ENCODE measurements at places on chromosomes 4 and X.

GRCh38 chr4:73257651-73258435 is 755 bp downstream of the ANKRD17 start:
- DNase-seq, result no peak

DNA sequence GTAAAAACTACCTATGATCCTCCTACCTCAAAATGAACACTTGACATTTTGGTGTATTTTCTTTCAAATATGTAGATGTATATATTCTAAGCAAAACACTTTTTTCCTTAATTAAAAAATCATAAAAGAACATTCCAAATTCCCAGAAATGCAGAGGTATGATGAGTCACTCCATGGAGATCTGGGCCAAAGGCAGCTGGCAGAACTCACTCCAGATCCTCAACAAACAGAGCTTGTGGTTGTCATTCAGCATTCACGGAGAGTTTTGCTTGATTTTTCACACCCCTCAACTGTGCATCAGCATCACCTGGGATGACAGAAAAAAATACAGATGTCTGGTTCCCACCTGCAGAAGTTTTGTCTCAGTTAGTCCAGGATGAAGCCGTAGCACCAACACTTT is 144.6 kb downstream of the KIT start:
- DNase-seq, result no peak

GRCh38 chr4:100146756-100147155 is 43.5 kb downstream of the DDIT4L start:
- no peak for DNase-seq

DNA sequence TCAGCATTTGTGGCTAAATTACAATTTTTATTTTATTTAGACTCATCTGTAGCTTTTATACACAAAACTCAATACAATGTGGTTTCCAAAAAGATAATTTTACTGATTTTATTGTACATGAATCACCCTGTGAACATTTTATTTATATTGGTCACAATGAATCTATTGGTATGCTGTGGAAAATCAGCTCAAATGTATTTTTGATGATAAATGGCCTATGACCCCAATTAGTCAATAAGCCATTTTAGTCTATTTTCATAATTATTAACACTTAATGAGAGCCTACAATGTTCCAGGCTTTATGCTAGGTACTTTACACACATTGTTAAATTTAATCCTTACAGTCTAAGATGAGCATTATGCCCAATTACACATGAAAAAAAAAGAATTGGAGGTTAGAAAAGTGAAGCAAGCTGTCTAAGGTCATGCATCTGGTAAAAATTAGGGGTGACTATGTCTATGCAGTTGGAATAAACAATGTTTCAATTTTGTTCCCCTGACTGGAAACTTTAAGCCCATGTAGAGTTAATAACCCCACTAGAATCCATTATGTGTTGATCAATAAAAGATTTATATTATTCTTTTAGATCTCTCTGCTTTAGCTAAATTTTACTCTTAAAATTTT is 344.7 kb downstream of the PABPC4L start:
- no peak for DNase-seq

- DNase-seq, result no peak
Measured at GRCh38 chrX:136646602-136647239, 1.2 kb upstream of the CD40LG start.

DNA sequence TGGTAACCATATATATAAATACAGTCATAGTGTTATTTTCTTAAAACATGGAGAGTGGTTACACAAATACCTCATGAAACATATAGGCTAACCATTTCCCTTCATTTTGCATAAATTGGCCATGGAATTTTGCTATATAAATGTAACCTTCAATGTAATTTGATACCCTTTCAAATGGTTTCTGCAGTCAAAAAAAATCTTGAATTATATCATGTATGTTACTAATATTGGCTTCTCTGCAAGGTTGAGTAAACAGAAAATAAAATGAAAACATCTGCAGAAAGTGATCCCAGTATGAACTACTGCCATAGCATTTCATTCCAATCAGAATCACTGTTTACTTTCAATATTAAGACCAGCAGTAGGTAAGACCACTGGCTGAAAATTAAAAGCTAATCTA is 1165.9 kb upstream of the TENM3 start:
- no peak for DNase-seq

GRCh38 chr4:128337863-128338262 is 50.2 kb upstream of the PGRMC2 start:
- no peak for DNase-seq

DNA sequence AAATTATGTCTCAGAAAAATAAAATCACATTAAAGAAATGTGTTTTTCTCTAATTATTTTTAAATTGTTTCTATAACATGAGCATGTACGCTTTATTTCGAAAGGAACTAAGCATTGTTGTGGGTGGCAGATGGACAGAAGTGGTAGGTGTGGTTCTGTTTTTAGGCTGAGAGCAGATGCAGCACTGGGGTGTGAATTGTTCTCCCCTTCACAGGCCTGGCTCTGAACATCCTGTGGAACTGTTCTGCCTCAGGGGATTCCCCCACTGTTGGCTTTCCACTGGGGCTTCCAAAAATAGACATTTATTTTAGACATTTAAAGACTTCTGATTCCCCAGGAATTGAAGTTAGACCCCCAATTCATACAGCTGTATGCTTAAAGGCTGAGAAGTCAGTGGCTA is 41.9 kb upstream of the PDHA2 start:
- no peak for DNase-seq

DNA sequence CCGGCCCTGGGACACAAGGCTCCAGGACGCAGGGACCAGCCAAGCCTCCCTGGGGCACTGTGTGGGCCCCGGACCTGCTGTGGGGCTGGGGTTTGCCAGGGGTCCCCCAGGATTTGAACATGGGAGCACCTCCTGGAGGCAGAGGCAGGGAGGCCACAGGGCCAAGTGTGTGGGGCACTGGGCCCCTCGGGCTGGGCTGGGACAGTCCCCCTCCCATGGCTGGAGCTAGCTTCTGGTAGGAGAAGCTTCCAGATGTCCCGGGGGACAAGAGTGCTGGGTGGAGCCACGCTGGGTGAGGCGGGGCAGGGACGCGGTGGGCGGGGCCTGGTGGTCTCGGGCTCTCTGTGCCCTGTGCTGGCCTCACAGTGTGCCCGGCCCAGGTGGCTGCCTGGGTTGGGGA is 18.6 kb downstream of the FGFRL1 start:
- DNase-seq, result no peak

- no peak for DNase-seq
Measured at GRCh38 chr4:110224142-110224541, 25.7 kb upstream of the ELOVL6 start.

DNA sequence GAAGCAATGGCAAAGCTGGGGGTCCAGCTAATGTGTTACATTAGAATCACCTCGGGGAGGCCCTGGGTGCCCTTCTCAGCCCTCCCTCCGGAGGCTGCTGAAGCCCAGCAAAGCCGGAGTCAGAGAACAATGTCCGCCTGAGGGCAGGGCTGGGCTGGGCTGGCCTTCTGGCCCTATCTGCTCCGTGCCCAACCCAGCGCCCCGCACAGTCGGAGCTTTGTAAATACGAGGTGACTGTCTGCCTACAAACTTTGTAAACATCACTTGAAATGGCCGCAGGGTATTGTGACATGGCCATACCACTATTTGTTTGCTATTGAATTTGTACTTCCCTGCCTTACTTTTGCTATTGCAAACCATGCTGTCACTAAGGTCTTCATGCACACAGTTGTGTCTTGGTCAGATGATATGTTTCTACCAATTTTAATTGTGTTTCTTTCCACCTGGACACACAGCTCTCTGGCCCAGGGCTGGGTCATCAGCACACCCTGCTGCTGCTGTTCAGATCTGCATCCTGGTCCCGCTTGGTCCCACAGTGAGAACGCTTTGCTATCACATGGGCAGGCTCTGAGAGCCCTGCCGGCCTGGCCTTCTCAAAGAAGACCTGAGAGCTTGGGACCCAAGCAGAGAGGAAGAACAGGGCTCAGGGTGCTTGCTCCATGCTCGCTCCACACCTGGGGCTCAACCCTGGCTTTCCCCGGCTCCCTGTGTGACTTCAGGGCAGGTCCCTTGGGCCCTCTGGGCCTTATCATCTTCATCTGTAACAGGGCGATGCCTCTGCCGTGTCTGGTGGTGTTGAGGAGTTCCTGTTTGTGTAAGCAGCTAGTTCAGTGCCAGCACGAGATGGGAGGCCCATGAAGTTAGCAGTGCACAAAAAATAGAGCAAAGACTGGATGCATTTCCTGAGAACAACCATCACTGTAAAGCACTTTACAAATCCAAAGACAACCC is 2.3 kb downstream of the S100P start:
- DNase-seq, result no peak

- DNase-seq, result no peak
Measured at GRCh38 chr4:145130788-145131399, 32.8 kb downstream of the ABCE1 start.

GRCh38 chr4:128868758-128869157 is 59.3 kb downstream of the JADE1 start:
- no peak for DNase-seq

DNA sequence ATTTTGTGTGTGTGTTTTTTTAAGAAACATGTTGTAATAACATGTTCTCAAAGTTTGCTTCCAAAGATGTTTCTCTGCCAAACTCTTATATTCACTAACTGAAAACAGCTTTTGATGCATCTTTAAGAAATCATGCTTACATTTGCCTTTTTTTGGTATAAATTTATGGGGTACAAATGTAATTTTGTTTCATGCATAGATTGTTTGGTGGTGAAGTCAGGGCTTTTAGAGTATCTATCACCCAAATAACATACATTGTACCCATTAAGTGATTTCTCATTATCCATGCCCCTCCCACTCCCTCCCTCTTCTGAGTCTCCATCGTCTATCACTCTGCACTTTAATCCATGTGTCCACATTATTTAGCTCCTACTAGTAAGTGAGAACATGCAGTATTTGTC is 30.8 kb downstream of the SPINK2 start:
- DNase-seq, result no peak

DNA sequence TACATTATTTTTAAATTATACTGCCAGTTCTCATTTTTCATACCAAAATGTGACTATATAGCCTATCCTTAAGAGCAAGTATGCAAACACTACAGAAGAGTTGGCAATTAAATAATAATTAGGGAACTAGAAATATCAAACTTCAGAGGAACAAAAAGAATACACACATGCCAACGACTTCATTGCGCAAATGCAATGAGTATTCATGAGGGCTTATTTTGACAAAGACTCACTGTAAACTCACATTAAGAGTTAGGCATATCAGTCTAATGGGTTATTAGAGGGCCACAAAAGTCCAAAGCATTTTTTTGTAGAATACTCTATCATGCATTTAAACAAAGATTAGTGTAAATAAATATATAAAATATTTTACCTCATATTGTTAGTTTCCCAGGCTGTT is 31.6 kb downstream of the SLC10A7 start:
- no peak for DNase-seq

- no peak for DNase-seq
Measured at GRCh38 chrX:25178555-25178954, 162.8 kb upstream of the ARX start.

DNA sequence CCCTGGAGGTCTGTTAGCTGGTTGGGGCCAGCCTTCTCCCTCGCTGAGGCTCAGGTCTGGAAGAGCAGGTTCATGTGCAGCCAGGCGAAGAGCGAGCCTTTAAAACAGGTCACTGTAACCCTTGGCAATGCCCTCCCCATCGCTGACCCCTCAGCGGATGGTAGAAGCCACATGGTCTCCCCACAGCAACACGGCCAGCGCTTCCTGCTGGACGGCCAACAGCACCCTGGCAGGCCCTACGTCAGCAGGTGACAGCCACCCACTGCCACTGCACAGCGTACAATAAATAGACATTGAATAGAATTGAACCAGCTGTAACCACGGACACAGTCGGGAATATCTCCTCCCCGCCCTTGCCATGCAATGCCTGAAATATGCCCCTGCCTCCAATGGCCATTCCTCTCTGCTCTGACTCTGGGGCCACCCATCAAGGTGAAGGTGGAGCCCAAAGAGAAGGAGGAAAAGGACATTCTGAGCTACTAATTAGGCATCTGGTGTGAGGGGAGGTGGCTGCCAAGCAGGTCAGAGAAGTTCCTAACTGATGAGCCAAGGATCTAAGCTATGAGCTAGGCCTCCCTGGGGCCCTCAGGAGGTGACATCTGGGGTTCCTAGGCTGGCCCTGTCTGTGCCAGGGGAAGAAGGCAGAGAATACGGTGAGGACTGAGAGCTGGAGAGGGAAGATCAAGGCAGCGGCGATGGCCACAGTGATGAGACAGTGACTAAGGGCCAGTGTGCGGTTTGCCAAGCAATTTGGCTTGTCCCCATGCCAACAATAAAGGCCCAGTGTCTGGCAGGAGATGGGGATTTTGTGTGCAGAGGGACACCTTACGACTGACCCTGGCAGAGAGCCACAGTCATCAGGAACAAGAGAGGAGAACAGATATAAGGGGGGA is 202.3 kb downstream of the BCOR start:
- no peak for DNase-seq

DNA sequence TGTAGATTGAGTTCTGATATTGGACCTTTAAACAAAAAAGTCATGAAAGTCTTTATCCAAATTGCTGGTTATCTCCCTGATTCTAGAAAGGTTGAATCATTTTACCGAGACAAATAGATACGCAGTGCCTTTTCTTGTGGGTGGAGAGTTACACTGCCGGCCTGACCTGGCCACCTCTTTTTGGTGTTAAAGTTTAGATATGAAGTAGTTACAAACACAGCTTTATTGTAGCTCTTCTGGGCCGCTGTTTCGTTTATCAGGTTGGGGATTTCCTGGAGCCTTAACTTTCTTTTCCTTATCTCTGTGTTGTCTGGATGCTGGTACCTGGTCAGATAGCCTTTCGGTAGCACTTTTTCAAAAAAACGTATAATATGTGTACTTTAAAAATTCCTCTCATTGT is 31.0 kb downstream of the FNIP2 start:
- DNase-seq, result no peak

GRCh38 chrX:135481696-135482179 is 38.7 kb upstream of the INTS6L start:
- DNase-seq, result no peak

DNA sequence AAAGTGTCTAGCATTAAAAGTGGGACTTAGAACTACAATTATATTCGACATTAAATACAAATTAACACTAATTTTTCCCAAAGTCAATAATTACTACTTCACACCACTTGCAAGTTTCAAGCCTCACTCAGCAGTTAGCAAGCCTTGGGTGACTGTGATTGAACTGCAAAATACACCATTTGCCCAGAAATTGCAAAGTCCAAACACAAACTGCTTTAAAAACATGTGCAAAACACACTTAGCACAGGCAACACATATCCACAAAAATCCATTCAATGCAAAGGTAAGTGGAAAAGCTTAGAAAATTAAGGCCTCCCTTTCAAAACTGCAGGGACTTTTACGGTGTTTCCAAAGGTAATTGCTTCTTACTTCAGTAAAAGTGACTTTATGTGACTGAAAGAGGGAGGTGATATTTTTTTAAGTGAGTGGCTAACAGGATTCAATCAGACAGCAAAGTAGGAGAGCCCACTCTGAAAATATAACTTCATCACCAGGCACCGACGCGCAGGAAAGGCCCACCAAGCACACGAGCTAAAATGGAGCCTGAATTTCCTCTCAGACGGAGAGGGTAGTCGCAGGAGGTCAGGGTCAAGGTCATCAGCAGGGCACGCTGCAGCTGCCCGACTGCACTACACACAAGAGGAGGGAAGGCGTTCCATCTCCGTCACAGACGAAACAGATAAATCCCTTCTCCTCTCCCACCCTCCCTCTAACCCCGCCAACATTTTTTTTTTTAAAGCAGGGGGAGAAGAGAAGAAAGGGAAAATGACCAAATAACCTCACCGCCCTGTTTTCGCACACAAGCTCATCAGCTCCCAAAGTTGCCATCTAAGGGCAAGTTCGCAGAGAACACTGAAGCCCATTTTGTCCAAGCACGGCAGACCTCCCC is 3.1 kb downstream of the ZNF827 start:
- no peak for DNase-seq
